OCI-LY7 (cell line): ENCODE measurements at places on chromosomes 1 and 21.

GRCh38 chr1:13756557-13757315, 56.7 kb downstream of the PRDM2 start:
- no peak for DNase-seq

- DNase-seq: no peak
Observed at GRCh38 chr1:182143825-182144645, 82.5 kb upstream of the ZNF648 start.

DNA sequence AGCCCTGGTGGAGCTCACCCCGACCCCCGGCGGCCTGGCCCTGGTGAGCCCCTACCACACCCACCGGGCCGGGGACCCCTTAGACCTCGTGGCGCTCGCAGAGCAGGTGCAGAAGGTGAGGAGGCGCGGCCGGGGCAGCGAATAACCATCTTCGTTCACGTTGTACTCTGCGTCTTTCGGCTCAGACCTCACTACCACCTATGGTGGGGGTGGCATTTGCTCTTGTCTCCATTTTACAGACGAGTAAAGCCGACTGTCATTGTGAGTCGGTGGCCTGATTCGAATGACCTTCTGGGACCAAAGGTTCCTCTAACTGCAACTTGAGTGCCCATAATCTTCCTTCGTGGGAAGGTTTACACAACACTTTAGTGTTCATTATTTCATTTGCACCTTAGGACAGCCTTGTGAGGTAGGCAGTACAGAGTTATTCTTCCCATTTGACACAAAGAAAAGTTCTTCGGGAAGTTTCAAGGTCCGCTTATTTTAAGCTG, 506 bp downstream of the C1orf50 start:
- no peak for DNase-seq

DNA sequence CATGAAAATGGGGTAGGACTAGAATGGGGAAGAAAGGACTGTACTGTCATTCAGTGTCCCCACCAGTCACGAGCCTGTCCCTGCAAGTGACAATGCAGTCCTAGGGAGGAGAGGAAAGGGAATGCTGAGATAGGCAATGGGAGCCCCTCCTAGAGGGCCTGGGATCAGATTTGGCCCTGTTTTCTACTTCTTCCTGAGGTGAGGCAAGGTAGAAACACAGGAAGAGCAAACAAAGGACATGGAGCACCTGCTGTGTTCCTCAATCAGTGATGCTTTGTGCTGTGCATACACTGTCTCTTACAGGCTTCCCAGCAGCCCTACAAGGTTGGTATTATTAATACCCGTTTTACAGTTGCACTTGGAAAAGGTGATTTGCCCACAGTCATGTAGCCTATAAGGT, 6.1 kb downstream of the FABP3 start:
- DNase-seq: no peak

DNA sequence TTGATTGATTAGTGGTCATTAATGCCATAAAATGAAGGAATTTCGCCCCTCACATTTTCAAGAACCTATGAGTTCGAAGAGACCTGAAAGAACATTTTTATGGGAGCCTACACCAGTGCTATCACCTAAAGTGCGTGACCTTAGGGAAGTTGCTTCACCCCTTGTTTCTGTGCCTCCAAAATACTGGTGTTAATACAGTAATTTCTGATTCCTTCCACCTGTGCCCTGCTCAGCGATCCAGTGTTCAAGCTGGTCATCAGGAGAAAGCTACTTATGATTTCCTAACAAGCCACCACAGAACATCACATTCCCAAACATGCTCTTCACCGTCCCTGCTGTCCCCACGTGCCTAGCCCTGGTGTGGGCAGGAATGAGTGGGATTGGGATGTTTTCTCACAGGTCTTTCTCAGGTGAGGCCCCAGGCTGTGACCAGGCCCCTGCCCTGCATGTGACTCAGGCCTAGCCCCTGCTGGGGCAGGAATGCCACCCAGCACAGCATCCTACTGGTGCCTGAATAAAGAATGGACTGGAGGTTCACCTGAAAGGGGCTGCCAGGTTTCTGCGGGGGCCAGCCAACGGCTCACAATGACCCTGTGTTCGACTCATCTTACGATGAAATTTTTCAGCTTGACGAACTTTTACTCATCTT, 60.3 kb downstream of the CD247 start:
- DNase-seq: no peak

DNA sequence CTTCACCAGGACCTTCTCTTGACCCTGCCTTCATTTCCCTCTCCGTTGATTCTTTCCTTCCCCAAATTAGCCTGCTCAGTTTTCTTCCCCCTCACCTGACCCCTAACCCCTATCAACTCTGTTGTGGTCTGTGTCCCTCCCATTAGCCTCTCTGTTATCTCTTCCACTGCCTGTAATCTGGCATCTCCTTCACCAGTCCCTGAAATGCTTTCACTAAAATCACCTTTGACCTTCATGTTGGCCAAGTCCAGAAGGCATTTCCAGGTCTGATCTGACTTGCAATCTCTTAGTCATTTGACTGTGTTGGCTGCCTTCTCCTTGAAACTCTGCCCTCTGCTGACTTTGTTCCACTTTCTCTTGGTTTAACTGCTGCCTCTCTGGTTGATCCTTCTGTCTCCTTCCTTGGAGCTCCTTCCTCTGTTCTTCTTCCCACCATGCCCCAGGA, 28.2 kb downstream of the ATP8B2 start:
- DNase-seq: peak; percentile 12
